RPMI7951 (cell line): ENCODE measurements at places on chromosomes 7 and 10.

DNA sequence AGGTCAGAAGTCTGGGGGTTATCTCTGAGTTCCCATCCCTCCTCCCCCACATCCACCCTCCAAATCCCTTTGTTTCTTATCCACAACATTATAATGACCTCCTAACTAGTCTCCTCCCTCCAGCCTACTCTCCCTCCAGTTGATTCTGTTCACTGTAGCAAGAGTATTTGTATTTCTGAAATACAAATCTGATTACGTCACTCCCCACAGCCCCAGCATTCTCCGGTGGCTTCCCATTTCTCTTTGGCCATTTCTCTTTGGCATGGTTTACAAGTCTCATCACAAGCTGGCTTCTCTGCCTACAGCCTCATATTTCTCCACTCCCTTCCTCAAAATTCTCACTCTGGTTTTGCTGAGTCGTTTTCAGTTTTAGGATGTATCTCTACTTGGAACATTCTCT lies 24.6 kb upstream of the MRPS33 start:
- DNase-seq: peak; percentile 53

GRCh38 chr7:103934508-103934907 lies 55.0 kb downstream of the RELN start:
- no peak for DNase-seq

DNA sequence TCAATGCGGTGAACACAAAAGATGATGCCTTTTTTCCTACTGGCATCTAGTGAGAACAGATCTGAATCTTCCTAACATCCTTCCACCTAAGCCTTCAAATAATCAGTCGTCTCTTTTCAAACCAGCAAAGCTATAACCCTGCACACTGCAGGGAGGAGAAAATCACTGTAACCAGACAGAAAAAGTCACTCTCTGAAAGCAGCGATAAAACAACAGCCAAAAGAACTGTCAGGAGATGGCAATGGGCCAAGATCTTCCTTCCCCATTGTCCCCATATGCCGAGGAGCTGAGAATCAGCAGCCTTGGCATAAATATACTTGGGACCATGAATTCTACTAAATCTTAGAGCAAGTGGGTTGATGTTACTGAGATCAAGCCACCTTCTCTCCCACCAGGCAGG lies 13.1 kb downstream of the FZD9 start:
- DNase-seq: no peak

GRCh38 chr7:159027056-159027788 lies 117.4 kb downstream of the VIPR2 start:
- DNase-seq: no peak

- no peak for DNase-seq
Observed at GRCh38 chr10:130456616-130457015, 320.4 kb downstream of the GLRX3 start.
